NCI-H146 (cell line): ENCODE measurements at places on chromosomes 2 and 18.

DNA sequence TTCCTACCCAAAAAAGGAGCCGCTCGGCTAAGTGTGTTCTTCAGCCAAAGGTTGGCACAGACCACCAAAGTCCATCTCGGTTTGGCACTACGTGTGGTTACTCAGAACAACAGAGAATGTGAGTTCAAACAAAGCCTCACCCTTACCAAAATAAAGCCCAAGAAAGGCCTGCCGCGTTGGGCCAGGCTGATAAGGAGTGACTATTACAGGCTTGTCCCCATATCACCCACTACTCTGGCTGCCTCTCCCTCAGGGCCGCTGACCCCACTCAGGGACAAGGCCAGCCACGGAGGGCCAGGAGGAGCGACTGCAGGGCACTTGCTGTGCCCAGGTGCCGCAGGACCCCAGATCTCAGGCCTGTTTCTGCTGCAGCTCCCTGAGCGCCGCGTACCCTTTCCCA, 13.8 kb downstream of the HS1BP3 start:
- no peak for DNase-seq

DNA sequence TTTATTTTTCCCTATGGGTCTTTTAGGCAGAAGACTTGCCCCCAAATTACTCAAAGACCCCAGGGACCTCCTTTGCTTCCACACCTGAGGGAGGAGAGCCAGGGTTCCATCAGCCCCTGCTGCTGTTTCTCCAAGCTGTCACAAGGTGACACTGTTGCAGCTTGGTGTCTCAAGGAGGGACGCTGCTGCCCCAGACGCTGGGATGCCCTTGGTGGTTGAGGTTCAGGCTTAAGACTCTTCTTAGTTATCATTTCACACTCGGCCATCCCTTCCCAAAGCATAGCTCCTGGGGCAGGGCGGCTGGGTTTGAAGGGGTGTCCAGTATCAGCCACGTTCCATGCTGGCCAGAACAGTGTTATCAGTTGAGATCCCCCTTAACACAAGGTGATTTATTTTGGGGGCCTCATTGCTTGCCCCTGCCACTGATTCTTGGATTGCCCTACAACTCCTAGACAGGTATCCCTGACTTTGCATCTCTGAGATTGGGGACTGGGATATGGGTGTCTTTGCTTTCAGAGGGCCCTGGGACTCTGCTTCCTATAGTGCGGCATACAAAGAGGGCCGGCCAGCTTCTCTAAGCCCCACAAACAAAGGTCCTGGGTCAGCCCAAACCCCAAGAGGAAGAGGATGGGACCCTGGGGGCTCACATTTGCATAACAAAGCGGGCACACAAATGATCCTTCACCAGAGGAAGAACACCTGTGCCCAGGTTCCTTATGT, 22.7 kb downstream of the GPR55 start:
- peak; percentile 3 for DNase-seq

DNA sequence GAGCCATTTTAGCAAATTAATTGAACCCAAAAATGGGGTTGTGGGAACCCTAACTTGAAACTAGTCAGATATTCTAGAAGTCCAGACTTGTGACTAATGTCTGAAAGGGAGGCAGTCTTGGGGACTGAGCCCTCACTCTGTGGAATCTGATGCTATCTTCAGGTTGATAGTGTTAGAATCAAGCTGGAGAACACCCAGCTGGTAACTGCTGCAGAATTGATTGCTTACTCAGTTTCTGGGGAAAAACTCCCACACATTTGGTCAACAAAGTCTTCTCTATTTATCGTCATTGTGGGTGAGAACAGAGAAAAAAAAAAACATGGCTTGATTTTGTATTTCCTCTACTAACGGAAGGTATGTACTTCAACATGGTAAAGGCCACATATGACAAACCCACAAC, 1925.8 kb upstream of the CELF4 start:
- DNase-seq: no peak

DNA sequence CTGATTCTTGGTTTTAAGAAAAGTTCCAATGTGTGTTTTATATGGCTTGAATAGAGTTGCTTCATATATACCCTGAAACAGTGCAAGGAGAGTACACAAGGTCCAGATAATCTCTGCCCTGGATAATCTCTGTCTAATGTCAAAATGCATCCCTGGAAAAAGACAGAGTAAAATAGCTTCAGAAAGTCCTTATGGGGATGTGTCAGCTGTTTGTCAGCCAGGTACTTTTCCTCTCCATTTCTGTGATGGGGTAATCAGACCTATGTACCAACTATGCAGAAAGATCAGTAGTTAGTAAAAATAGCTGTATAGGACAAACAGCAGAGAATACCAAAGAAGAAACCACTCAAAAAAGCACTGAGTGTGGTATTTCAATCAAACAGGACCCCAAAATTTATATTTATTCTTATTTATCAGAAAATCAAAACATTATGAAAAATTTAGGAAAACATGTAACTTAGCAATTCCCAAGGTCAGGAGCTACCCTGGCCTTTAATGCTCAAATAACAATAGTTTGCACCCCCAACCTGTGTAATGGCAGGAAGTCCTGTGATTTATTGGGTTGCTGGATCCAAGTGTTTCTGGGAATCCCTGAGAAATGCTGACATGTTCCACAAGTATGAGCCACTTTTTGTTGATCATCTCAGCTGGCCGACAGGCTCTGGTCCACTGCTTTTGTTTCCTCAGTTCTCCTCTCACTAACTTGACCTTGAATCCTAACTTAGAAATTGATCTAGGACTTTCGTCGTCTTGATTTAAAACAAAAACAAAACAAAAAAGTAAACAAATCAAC, 69.6 kb downstream of the MDH1 start:
- DNase-seq: no peak

DNA sequence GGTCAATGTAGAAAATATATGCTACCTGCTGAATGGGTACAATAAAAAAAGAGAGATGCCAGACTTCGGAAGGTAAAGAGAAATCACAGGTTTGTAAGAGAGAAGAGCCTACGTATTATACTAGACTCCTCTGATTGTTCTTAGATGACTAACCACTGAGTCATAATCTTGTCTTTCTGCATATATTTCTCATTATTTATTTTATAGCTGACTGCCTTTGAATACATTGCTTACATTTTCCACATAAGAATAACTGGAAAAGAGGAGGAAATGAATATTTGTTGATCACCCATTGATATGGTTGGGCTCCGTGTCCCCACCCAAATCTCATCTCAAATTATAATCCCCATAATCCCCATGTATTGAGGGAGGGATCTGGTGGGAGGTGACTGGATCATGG, 90.3 kb upstream of the RAB27B start:
- DNase-seq: no peak

DNA sequence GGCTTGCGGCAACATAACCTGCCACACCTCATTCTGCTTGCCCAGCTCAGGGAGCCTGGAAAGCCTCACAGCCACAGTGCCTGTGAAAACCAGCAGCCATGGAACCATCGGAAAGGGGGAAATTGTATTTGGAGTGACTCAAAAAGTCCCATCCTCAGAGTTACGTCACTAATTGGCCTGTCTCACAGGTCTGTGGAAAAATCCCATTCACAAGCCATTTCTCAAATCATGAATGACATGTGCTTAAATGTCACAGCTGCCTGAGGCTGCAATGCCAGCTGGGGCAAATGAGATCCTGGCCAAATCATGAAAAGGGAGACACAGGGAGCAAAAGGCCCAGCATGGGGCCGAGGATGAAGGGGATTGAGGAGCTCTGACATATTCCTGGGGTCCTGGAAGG, 486.9 kb upstream of the RAB6C start:
- DNase-seq: no peak

GRCh38 chr2:28300485-28301341, 91.9 kb upstream of the FOSL2 start:
- DNase-seq: no peak

GRCh38 chr2:12552092-12552491, 164.6 kb upstream of the TRIB2 start:
- DNase-seq: no peak

DNA sequence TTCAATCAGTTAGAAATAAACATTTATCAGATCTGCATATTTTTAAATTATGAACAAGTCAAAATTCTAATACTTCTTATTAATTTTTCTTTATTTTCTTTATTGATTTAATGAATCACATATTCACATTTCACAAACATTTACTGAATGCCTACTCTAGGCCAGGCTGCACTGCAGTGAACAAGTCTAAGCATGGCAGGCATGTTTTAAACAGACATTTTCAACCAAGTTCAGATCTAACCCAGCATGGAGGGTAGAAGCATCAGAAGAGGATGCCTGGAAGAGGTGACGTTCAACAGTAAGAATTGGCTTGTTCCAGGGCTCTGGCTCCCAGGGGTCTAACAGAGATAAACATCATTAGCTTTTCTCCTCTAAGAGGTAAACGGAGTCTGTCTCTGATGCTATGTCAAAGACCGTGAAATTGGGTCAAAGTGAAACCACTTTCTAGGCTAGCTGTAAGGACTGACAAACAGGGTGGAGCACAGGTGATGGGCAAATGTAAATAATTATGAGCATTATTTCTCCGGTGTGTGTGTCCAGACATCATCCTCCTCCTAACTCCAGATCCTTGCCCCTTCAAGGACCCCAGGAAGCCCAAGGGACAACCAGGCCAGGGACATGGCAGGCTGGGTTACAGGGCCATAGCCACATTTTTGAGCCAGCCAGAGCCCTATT, 50.6 kb downstream of the UNC50 start:
- no peak for DNase-seq

- DNase-seq: no peak
Measured at GRCh38 chr2:241051578-241052487, 50.3 kb downstream of the MTERF4 start.
